ENCODE measurements at places on chromosomes 2 and 18. TPM values are rescaled to one million over a fixed set of nuclear protein-coding genes. Genes with fewer than 3 reads are reported as not detected.

Gene MOGAT1
- total RNA-seq, result 0.18 TPM

DNA sequence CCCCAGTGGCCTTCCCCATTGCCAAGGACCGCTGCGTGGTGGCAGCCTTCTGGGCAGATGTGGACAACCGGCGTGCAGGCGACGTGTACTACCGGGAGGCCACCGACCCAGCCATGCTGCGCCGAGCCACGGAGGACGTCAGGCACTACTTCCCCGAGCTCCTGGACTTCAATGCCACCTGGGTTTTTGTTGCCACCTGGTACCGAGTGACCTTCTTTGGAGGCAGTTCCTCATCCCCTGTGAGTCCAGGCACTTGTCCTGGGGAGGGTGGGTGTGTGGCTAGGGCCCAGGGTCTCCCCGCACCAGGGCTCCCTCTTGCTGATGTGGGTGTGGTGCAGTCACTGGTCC lies 31.9 kb downstream of the SNED1 start:
- peaks cover 7% of the 10 kb centered on the region for H3K36me3 ChIP-seq
- no peak overlapping the region for H3K4me3 ChIP-seq
- no peaks in the 10 kb centered on the region for H3K4me1 ChIP-seq
- H3K27ac ChIP-seq, result no peak overlapping the region
- no peak for DNase-seq

GRCh38 chr2:216352653-216353270 lies 19.5 kb downstream of the MARCHF4 start:
- H3K27ac ChIP-seq, result peak overlapping the region; percentile 67
- no peaks in the 10 kb centered on the region for H3K36me3 ChIP-seq
- peak overlapping the region; percentile 37 for H3K4me3 ChIP-seq

DNA sequence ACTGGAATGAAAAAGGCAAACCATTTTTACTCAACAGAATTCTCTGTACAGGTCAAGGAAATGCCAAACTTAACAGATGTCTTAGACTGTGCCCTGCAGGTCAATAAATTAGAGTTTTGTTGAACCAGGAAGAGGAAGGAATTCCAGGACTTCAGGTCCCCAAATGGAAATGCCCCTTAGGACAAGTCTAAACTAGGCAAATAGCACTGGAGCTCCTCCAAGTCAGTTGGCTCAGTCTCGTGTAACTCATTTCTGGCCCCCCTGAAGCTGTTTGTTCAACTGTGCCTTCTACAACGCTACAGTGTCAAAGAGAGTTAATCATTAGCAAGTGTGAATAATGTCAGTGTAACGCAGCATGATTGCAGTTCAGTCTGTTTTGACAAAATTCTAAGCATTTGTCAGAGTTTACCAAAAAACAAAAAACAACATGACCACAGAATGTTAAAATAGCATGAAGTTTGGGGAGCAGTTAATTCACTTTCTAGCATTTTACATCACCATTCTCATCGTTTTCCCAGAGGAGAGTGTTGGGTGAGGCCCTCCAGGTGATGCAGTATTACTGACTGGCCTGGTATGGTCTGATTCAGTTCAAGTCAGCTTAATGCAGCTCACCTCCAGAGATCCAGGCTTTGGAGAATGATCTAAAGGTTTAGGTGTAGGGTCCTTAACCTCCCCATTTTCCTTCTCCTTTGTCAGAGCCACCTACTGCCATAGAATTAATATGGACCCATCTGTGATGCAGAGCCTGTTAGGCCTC lies 108.1 kb downstream of the AQP4 start:
- no peak overlapping the region for H3K27ac ChIP-seq
- H3K27me3 ChIP-seq, result peaks cover 2% of the 10 kb centered on the region
- DNase-seq, result no peak
- peaks cover 1% of the 10 kb centered on the region for H3K4me1 ChIP-seq

Gene CD207
- total RNA-seq, result not detected

DNA sequence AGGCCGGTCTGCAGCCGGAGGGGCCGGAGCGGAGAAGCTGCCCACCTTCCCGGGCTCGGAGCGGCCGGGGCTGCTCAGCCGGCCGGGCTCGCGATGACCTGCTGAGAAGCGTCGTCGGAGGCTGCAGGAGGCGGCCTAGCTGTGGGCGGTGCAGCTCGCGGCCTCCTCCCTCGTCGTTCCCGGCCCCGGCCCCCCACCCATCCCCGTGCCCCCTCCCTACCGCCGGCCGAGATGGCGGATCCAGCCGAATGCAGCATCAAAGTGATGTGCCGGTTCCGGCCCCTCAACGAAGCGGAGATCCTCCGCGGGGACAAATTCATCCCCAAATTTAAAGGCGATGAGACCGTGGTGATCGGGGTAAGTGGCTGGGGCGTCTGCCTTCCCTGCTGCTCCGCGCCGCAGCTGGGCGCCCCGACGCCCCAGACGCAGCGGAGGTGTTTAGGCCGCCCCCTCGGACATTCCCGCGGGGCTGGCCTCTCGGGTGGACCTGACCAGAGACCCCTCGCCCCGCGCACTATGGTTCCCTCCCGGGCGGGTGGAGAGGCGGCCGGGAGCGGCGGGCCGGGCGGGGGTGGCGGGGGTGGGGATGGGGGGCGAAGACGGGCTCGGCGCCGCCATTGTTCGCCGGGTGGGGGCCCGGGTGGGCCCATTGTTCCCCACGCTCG lies 492 bp downstream of the KIF5C start:
- H3K36me3 ChIP-seq, result peaks cover 7% of the 10 kb centered on the region
- no peak for DNase-seq
- H3K27ac ChIP-seq, result no peak overlapping the region
- peaks cover 10% of the 10 kb centered on the region for H3K4me1 ChIP-seq
- peak overlapping the region; percentile 84 for H3K4me3 ChIP-seq

Gene MTA3
- 39.7 TPM for total RNA-seq

DNA sequence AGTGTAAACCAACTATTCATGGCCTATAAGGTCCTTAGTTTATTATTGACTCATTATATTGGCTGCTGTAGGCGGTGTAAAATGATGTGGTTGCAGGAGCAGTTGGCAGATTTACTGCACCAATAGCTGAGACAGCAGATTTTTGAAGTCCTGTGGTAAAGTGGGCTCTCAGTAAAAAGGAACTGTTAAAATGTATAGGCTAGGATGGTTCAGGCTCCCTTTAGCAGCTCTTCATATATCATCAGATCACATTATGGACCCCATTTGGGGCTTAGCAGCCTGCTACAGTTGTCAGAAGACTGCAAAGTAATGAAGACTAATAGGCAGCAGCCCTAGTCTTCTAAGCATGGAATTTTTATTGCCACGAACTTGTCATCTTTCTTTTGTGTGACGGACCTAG lies 27.8 kb downstream of the MTX2 start:
- H3K27ac ChIP-seq, result no peak overlapping the region
- no peaks in the 10 kb centered on the region for H3K27me3 ChIP-seq
- no peak overlapping the region for H3K4me3 ChIP-seq
- peaks cover 7% of the 10 kb centered on the region for H3K4me1 ChIP-seq
- no peak for DNase-seq
- no peaks in the 10 kb centered on the region for H3K36me3 ChIP-seq

GRCh38 chr2:186641807-186642321 lies 52.0 kb upstream of the FAM171B start:
- no peaks in the 10 kb centered on the region for H3K27me3 ChIP-seq
- no peak for DNase-seq
- H3K4me3 ChIP-seq, result no peak overlapping the region

Gene USP40
- total RNA-seq, result 11.0 TPM

Gene SIX2
- not detected for total RNA-seq

DNA sequence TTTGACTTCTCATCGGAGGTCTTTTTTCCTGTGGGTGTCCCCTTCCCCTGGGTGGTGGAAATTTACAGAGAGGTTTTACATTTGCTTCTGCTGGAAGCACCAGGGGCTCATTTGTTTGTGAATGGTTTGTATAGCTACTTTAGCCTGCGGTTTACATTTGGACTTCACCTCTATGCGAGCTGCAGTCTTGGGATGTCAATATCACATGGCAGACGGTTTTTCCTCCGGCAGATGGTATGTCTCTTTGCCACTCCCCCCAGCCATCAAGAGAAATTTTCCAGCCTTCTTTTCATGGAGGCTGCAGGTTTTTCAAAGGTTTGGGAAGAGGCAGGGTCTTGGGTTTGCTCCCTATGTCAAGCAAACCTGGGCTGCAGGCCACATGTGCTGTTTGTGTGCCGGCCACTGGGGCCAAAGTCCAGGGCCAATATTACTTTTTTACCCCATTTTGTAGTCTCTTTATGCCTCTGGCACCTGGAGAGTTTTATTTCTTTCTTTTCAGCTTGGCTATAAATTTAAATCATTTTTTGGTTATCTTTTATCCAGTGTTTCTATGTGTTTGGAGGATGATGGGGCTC lies 23.9 kb upstream of the BOD1L2 start:
- H3K27me3 ChIP-seq, result peaks cover 30% of the 10 kb centered on the region
- no peaks in the 10 kb centered on the region for H3K4me1 ChIP-seq
- no peak overlapping the region for H3K27ac ChIP-seq
- DNase-seq, result no peak

DNA sequence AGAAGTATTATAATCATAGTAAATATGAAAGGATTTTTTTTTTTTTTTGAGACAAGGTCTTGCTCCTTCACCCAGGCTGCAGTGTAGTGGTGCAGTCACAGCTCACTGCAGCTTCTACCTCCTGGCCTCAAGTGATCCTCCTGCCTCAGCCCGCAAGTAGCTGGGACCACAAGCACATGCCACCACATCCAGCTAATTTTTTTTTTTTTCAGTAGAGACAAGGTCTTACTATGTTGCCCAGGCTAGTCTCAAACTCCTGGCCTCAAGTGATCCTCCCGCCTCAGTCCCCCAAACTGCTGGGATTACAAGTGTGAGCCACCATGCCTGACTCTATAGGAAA lies 301.6 kb upstream of the STON1 start:
- peaks cover 16% of the 10 kb centered on the region for H3K27me3 ChIP-seq
- H3K4me1 ChIP-seq, result peaks cover 7% of the 10 kb centered on the region
- no peak overlapping the region for H3K4me3 ChIP-seq
- no peak overlapping the region for H3K27ac ChIP-seq
- no peaks in the 10 kb centered on the region for H3K36me3 ChIP-seq
- no peak for DNase-seq

Gene SERPINB12
- total RNA-seq, result not detected

DNA sequence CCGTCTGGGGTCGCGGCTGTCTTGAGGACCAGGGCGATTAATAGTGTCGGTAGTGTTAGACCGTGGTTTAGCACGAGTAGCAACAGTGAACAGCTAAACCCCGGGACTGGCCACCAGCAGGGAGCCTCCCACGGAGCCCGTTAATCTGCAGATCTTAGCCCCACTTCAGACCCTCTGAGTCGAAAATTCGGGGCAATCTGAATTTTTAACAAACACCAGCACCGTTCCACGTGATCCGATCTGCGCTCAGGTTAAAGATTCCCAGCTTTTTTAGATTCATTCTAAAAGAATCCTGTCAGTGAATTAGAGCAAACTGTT lies 479 bp upstream of the ATP5F1A start:
- no peaks in the 10 kb centered on the region for H3K27me3 ChIP-seq
- peaks cover 35% of the 10 kb centered on the region for H3K36me3 ChIP-seq
- H3K4me1 ChIP-seq, result peaks cover 17% of the 10 kb centered on the region
- H3K4me3 ChIP-seq, result peak overlapping the region; percentile 97
- DNase-seq, result no peak

DNA sequence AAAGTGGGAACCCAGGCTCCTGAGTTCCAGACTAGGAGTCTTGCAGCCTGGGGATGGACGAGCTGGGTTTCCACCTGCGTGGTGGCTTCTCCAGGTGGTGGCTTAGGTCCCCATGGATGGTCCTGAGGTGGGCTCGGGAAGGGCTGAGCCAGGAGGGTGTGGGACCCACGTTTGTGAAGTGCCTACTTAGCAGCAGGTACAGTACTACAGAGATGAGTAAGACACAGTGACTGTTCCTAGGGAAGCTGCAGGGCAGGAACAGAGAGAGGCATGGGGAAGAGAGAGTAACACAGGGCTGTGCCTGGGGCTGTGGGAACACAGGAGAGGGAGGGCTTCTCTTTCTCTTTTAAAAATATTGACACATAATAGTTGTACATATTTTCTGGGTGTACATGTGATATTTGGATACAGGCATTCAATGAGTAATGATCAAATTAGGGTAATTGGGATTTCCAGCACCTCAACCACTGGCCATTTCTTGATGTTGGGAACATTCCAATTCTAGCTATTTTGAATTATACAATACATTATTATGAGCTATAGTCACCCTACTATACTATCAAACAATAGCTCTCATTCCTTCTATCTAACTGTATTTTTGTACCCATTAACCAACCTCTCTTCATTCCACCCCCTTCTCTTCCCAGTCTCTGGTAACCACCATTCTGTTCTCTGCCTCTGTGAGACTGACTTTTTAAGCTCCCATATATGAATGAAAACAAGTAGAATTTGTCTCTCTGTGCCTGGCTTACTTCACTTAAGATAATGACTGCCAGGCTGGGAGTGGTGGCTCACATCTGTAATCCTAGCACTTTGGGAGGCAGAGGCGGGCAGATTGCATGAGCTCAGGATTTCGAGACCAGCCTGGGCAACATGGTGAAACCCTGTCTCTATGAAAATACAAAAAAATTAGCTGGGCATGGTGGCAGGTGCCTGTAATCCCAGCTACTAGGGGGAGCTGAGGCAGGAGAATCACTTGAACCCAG lies 15.0 kb downstream of the TOGARAM2 start:
- H3K36me3 ChIP-seq, result no peaks in the 10 kb centered on the region
- H3K27me3 ChIP-seq, result peaks cover 8% of the 10 kb centered on the region
- H3K27ac ChIP-seq, result no peak overlapping the region
- no peak overlapping the region for H3K4me3 ChIP-seq
- no peak for DNase-seq

Gene MYOM1
- 2.4 TPM for total RNA-seq

Gene PLEK
- 0.48 TPM for total RNA-seq

Gene ATP8B1
- total RNA-seq, result not detected

- H3K4me1 ChIP-seq, result peaks cover 12% of the 10 kb centered on the region
- no peaks in the 10 kb centered on the region for H3K36me3 ChIP-seq
- no peak for DNase-seq
- no peak overlapping the region for H3K27ac ChIP-seq
- H3K27me3 ChIP-seq, result no peaks in the 10 kb centered on the region
These were observed 99.3 kb downstream of the MAP2 start for GRCh38 chr2:209523041-209523740.

Gene COLEC11
- total RNA-seq, result 0.11 TPM

DNA sequence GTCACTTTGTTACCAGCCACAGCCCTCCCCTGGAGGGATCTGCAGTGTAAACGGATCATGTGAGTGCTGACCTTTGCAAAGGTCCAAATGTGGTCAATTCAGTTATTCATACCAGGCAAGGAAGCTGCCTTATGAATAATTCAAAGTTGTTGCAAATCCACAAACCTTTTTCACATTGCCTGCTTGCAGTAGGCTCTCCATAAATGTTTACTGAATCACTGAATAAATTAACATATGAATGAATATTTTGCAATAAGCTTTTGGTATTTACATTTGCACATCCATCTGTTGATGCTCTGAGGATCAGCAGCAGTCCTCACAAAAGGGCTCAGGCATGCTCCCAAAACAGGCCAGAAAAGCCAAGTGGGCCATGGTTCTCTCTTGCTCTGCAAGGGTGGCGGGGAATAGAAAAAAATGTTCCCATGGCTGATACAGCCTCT lies 156.8 kb downstream of the VAPA start:
- H3K4me3 ChIP-seq, result no peak overlapping the region
- DNase-seq, result no peak
- H3K27ac ChIP-seq, result no peak overlapping the region
- H3K36me3 ChIP-seq, result no peaks in the 10 kb centered on the region
- H3K27me3 ChIP-seq, result no peaks in the 10 kb centered on the region

All from activated T-helper 2 cell treated with anti-CD3 and anti-CD28 coated beads, Interferon-gamma antibody, Interleukin-2, Interleukin-4, amounts not matched to agents 10 μg/mL and 5 μg/mL and 100 μg/mL, durations not matched to agents 14 hours and 24 hours and 36 hours (primary cell).